ENCODE measurements at places on chromosomes 1 and 21. TPM values are rescaled to one million over a fixed set of nuclear protein-coding genes. Genes with fewer than 3 reads are reported as not detected.

GRCh38 chr1:897226-897625 lies 26.5 kb upstream of the SAMD11 start:
- no peak for DNase-seq

DNA sequence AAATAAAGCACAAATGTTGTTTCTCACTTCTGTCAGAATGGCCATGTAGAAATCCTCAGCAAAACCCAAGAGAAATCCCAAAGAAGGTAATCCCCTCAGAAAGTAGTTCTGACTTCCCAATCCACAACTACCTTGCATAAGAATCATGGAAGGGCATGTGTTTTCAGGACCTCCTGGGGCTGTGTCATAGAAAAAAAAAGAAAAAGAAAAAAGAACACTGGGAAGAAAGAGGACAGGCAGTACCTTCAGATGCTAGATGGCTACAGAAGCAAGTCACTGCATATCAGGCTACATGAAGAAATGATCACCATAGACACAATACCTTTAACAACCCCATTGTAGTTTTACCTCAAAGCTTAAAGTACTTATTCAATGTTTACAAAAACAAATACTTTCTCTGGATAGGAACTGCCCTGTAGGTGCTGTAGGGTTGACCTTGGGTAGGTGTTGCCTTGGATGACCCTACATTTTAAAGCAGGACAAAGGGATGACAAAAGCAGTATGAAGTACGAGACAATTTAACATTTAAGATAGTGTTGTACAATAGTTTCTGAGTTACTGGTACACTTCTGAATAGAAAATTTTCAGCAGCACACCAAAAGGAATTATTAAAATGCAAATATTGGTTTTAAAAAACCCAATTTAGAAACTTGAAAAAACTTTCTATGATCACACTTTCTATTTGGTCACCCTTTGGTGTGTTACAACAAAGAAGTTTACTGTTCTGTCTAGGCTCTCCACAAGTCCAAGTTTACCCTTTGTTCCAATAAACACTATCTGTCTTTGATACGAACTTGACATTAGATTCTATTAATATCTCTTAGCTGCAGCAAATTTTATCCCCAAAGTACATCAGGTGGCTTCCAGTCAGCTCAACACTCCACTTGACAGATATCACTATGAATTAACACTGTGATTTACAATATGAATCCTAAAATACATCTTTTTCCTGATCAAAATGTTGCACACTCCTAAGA lies 5.0 kb downstream of the TRIT1 start:
- no peak for DNase-seq

DNA sequence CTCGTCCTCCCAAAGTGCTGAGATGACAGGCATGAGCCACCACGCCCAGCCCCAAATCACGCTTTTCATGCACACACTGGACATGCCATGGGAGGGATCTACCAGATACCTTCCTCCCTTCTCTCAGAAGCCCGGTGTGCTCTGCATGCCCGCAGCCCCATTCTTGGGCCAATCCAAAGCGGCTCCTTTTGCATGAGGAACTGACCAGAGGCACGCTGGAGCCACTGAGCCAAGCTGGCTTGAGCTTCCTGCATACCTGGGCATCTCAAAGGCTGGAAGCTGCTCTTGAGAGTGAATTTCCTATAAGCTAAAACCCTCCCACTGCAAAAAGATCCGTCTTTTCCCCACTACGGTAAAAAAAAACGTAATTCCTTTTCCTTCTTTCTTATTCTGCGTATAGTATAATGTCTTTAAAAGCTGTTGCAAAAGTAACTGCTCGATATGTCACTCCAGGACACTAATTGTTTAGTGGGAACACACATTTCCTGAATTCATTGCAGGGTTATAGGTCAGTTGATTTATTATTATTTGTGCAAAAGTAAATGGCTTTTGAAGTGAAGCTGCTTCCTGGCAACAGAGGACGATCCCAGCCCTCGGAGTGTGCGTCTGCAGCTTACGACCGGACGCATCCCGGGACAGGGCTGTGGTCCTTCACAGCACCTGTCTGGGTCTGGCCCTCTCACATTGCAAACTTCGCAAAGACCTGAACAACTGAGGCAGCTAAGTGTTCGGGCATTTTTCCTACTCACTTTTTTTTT lies 61.8 kb upstream of the ETS2 start:
- no peak for DNase-seq

GRCh38 chr1:2046174-2046917 lies 3.9 kb upstream of the PRKCZ start:
- DNase-seq, result no peak

GRCh38 chr1:222417264-222417663 lies 130.6 kb downstream of the HHIPL2 start:
- DNase-seq, result no peak

SPATA6 gene
- 18.3 TPM for polyA plus RNA-seq

DNA sequence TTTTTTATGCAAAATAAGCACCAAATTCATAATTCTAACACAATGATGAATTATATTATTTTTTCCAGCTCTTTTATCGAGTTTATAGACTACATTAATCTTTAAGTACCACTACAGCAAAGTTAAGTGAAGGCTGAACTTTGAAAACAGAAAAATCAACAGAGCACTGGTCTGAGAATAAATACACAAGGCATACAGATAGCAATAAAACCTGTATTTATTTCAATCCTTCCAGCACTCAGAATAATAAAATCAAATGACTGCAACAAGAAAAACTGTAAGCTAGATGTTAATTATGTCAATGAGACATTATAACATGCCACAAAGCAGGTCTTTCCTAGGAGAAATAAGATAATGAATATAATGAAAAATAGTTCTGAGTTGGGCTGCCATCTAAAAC lies 24.5 kb downstream of the NUCKS1 start:
- no peak for DNase-seq

GRCh38 chr1:235835226-235835625 lies 31.5 kb downstream of the LYST start:
- no peak for DNase-seq

DNA sequence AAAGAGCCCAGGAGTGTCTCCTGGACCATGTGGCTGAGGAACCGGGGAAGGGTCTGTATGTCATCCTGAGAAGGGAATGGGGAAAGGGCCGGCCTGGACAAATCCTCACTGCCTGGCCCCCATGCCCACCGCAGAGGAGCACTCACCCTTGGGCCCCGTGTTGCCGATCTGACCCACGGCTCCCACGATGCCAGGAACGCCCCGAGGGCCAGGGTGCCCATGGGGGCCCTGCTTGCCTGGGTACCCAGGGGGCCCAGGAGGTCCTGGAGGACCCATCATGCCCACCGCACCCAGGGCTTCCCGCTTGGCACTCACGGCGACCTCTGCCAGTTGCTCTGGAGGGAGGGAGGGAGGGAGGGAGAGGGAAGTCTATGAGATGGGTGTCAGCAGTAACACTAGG lies 14.6 kb downstream of the COL9A2 start:
- no peak for DNase-seq

GRCh38 chr1:174791863-174792262 lies 207.9 kb upstream of the CACYBP start:
- no peak for DNase-seq

GABPA gene
- 42.2 TPM for polyA plus RNA-seq

CDC73 gene
- 55.1 TPM for polyA plus RNA-seq

GRCh38 chr1:71785450-71785849 lies 496.9 kb downstream of the NEGR1 start:
- DNase-seq, result no peak

TP73 gene
- 0.64 TPM for polyA plus RNA-seq

PALMD gene
- polyA plus RNA-seq, result 2.1 TPM

HHAT gene
- 15.6 TPM for polyA plus RNA-seq

GRCh38 chr1:157181258-157181657 lies 43.1 kb upstream of the ETV3 start:
- no peak for DNase-seq

- DNase-seq, result no peak
Measured at GRCh38 chr1:67843746-67844145, 10.5 kb upstream of the GNG12 start.

- no peak for DNase-seq
Measured at GRCh38 chr1:246091477-246091876, 415.6 kb downstream of the SMYD3 start.

OR2W3 gene
- 0.33 TPM for polyA plus RNA-seq

DNA sequence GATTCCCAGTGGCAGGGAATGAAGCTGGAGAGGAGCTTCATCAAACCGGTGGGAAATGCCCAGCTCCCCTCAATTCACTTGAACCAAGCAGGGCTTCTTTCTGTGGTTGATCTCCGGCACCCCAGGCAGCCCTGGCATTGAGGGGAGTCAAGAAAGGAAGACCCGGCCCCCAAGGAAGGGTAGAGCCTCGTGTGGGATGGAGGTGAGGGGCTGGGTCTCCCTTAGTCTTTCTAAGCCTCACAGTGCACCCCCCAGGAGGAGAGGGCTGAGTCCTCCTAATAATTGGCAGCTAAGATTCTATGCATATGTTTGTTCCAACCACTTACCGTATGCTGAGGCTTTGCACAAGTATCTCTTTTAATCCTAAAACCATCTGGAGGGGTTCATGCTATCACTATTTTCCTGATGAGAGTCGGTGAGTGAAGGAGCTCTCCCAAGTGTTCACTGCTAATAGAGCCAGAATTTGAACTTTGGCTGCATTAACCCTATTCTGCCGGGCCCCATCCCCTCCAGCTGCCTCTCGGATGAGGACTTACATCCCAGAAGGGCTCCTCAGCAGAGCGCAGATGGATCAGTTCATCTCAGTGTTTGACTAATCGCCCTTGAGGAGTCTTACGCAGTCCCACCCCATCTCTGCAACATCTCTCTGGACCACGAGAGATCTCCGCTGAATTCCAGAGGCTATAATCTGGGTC lies 33.1 kb upstream of the TMEM51 start:
- DNase-seq, result no peak

CELA3A gene
- polyA plus RNA-seq, result not detected

GRCh38 chr1:54229281-54229891 lies 29.4 kb downstream of the MRPL37 start:
- DNase-seq, result no peak

GRCh38 chr1:181064011-181064623 lies 24.4 kb upstream of the IER5 start:
- DNase-seq, result no peak

- no peak for DNase-seq
Measured at GRCh38 chr1:208544053-208544452, 299.9 kb upstream of the PLXNA2 start.

CACNA1S gene
- polyA plus RNA-seq, result 0.40 TPM

- no peak for DNase-seq
Measured at GRCh38 chr1:21491488-21492355, 17.5 kb upstream of the ALPL start.

METTL25B gene
- polyA plus RNA-seq, result 36.6 TPM

SOX13 gene
- 47.6 TPM for polyA plus RNA-seq

NPHS2 gene
- polyA plus RNA-seq, result 500 TPM

DNA sequence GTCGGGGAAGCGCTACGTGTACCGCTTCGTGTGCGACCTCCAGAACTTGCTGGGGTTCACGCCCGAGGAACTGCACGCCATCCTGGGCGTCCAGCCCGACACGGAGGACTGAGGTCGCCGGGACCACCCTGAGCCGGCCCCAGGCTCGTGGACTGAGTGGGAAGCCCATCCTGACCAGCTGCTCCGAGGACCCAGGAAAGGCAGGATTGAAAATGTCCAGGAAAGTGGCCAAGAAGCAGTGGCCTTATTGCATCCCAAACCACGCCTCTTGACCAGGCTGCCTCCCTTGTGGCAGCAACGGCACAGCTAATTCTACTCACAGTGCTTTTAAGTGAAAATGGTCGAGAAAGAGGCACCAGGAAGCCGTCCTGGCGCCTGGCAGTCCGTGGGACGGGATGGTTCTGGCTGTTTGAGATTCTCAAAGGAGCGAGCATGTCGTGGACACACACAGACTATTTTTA lies 17.1 kb downstream of the ETS2 start:
- DNase-seq, result no peak

DNA sequence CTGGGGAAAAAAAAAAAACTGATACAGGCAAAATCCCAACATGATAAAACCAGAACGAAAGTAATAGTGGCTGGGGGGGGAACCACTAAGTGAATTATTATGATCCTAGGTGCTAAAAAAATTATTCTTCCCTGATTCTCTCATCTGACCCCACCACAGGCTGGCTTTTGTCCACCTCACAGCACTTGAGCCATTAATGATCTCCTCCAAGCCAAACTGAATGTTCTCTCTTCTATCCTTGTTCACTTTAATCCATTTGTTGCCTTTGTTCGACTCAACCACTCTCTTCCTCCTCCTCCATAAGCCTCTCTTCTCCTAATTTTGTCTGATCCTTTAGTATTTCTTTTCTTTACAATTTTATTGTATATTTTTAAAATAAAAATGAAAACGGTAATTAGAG lies 16.0 kb upstream of the SMYD2 start:
- DNase-seq, result no peak

DNA sequence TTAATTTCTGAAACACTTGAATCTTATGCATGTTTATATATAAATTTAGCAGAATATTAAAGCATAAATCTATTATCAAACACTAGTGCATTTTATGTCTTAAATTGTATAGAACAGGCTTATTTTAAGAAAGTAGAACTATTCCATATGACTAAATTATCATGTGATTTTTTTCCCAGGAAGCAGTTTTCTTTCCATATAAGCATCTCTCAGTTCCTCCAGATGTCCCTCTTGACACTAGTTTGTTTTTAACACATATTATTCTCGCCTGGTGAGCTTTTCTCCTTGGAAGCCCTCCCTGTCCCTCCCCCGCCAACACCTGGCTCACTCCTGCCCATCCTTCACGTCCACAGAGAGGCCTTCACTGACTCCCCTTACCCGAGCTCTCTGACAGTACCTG lies 48.3 kb upstream of the BCAR3 start:
- no peak for DNase-seq

BNIPL gene
- 1.4 TPM for polyA plus RNA-seq

GRCh38 chr1:155598842-155599331 lies 11.1 kb upstream of the MSTO1 start:
- DNase-seq, result no peak

DNA sequence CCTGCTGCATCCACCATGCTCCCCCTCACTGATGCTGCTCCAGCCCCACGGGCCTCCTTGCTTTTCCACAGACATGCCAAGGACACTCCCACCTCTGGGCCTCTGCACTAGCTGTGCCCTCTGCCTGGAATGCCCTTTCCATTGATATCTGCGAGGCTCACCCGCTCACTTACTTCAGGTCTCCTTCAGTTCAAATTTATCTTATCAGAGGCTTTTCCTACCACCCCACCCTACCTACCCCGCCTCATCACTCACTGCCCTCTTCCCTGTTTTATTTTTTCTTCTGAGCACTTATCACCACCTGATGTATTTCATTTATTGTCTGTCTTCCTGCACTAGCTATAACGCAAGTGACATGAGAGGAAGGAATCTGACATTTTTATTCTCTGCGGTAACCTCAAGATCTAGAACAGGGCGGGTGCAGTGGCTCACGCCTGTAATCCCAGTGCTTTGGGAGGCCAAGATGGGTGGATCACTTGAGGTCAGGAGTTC lies 7.0 kb downstream of the HSPG2 start:
- DNase-seq, result no peak

Measured in right renal pelvis (tissue), 4 donors.